ENCODE measurements at places on chromosomes 3 and 15. TPM values are rescaled to one million over a fixed set of nuclear protein-coding genes. Genes with fewer than 3 reads are reported as not detected.

DNA sequence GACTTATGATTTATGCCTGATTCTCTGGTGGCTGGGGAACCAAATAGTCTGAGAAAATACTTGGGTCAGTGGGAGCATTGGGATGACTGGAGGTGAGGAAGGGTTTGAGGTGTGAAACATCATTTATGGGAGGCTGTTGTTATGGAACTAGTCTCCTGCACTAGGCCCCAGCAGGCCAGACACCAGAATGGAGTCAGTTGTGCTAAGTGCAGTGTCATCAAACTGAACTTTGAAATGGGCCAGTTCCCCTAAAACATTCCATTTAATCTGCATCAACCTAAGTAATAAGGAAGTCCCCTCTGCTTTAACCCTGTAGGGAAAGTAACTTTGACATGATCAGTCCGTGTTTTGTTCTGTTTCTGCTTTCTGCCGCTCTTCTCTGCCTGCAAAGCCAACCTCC, 44.9 kb upstream of the KLHL25 start:
- DNase-seq, result no peak
- peak overlapping the region; percentile 38 for H3K27ac ChIP-seq
- no peaks in the 10 kb centered on the region for H3K36me3 ChIP-seq
- H3K4me3 ChIP-seq, result no peak overlapping the region
- H3K27me3 ChIP-seq, result no peaks in the 10 kb centered on the region
- peaks cover 9% of the 10 kb centered on the region for H3K4me1 ChIP-seq

DNA sequence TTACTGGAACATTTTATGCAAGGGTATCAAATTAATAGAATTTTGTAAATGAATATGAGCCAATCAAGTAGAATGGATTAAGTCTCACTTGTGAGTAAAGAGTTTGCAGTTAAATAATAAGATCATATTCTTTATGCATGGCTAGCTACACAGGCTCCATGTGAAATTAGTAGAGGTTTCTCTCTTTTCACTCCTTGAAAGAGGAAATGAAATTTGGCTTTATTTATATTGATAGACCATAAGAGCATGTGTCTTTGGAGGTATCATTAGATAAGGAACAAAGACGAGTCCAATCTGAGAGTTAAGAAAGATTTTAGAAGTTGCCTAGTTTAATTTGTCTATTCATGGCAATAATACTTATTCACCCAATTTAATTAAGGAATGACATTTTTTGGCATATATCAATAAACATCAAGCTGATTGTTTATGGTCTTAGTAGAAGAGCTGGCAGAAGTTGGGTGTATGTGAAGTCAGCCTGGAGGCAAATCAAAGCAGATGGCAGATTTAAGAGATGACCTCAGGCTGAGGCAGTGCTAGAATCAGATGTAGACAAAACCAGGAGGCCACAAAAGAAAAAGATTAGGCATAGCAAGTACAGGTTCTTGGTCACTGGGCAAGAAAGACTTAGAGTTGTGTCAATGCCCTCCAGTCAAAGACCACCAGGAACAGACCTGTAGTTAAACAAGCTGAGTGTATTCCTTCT, 406.5 kb upstream of the ARHGEF26 start:
- H3K27me3 ChIP-seq, result no peaks in the 10 kb centered on the region
- H3K27ac ChIP-seq, result no peak overlapping the region
- H3K4me1 ChIP-seq, result no peaks in the 10 kb centered on the region
- no peak for DNase-seq
- no peaks in the 10 kb centered on the region for H3K36me3 ChIP-seq

DNA sequence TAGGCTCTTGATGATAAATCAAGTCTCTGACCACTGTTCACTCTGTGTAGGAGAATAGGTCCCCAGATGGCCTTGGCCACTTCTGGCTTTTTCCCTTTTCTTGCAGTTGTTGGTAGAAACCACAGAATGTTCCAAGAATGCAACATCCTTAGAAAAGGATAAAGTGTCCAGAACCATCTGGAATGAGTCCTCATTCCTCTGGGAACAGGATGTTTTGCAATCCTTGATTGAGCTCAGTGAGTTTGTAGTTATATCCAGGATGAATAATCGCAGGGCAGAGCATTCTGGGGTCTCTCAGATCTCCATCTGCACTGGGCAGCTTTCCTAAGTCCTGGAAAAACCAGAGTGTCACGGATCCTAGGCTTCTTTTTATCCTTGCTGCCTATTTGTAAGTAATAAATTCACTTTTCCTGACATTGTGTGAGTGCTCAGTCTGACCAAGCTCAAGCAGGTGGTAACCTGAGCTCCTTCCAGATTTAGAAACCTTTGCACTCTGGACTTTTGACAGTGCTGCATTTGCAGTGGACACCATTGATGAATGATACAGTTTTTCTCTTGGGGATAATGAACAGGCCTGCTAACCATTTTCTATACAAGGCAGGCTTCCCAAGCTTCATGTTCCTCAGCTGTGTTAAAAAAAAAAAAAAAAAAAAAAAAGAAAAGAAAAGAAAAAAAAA, 1028.6 kb downstream of the OTOL1 start:
- DNase-seq, result peak; percentile 21
- H3K27ac ChIP-seq, result no peak overlapping the region
- no peaks in the 10 kb centered on the region for H3K36me3 ChIP-seq
- no peak overlapping the region for H3K4me3 ChIP-seq
- H3K27me3 ChIP-seq, result no peaks in the 10 kb centered on the region
- no peaks in the 10 kb centered on the region for H3K4me1 ChIP-seq

GRCh38 chr3:122451371-122451770, 35.5 kb upstream of the WDR5B start:
- no peaks in the 10 kb centered on the region for H3K4me1 ChIP-seq
- no peak overlapping the region for H3K4me3 ChIP-seq
- peaks cover 10% of the 10 kb centered on the region for H3K36me3 ChIP-seq
- no peaks in the 10 kb centered on the region for H3K27me3 ChIP-seq
- no peak for DNase-seq

- H3K27ac ChIP-seq, result no peak overlapping the region
- peaks cover 3% of the 10 kb centered on the region for H3K4me1 ChIP-seq
- no peak for DNase-seq
- H3K27me3 ChIP-seq, result no peaks in the 10 kb centered on the region
- no peaks in the 10 kb centered on the region for H3K36me3 ChIP-seq
Observed at GRCh38 chr15:35320158-35320780, 225.7 kb downstream of the DPH6 start.

DNA sequence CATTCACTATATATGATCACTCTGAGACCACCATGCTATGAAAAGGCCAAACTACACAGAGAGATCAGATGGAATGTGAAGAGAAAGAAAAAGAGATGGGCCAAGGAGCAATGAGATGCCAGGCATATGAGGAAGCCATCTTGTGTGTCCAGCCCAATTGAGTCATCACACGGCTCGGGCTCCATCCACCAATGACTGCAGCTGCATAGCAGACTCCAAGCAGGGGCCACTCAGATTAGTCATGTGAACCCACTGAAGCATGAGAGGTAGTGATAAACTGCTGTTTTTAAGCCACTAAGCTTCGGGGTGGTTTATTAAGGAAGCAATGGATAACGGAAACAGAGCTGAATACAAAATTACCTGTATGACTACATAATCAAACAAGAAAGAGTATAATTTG, 185.9 kb downstream of the SUCLG2 start:
- H3K36me3 ChIP-seq, result no peaks in the 10 kb centered on the region
- DNase-seq, result no peak

- no peaks in the 10 kb centered on the region for H3K27me3 ChIP-seq
- no peak overlapping the region for H3K4me3 ChIP-seq
- H3K4me1 ChIP-seq, result no peaks in the 10 kb centered on the region
Observed at GRCh38 chr15:32035285-32035684, 5.0 kb downstream of the CHRNA7 start.

DNA sequence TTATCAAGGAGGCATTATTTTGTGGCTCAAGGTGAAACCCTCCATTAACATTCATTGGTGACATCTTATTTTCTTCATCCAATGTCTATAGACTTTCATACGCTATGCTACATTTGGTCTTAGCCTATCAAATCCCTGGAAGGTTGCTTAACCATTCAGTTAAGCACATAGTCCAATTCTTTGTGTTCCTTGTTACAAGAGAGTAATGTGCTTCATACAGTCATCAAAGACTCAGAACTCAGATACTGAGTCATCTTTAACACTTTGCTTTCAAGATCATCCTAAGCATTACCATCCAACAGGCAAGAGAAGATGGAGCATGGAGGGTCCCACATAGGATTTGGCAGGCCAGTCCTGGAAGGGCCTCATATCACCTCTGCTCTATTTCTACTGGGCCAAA, 1202.1 kb downstream of the ROBO1 start:
- no peak for DNase-seq
- H3K4me3 ChIP-seq, result no peak overlapping the region
- no peaks in the 10 kb centered on the region for H3K4me1 ChIP-seq
- no peak overlapping the region for H3K27ac ChIP-seq
- H3K36me3 ChIP-seq, result no peaks in the 10 kb centered on the region

- H3K27me3 ChIP-seq, result no peaks in the 10 kb centered on the region
- no peak for DNase-seq
- H3K36me3 ChIP-seq, result no peaks in the 10 kb centered on the region
- no peak overlapping the region for H3K4me3 ChIP-seq
Observed at GRCh38 chr15:33304924-33305323, 5.8 kb upstream of the RYR3 start.

DNA sequence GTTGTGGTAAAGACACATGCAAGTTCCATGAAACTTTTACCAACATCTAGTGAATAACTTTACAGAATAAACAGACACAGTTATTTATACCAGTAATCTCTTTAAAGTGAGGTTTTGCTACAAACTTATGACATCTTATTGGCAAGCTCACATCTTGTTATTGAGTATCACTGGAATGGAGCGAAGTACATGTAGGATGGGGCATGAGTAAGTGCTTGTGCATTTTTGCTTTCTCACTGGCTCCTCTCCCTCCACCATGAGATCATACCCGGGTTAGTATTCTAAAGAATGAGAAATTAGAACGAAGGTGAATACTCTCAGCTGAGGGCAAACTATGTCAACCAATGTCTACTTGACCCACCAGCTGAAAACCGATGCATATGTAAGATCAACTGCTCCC, 193.3 kb upstream of the ZNF717 start:
- no peak overlapping the region for H3K4me3 ChIP-seq
- no peaks in the 10 kb centered on the region for H3K36me3 ChIP-seq
- no peaks in the 10 kb centered on the region for H3K4me1 ChIP-seq
- H3K27me3 ChIP-seq, result no peaks in the 10 kb centered on the region

DNA sequence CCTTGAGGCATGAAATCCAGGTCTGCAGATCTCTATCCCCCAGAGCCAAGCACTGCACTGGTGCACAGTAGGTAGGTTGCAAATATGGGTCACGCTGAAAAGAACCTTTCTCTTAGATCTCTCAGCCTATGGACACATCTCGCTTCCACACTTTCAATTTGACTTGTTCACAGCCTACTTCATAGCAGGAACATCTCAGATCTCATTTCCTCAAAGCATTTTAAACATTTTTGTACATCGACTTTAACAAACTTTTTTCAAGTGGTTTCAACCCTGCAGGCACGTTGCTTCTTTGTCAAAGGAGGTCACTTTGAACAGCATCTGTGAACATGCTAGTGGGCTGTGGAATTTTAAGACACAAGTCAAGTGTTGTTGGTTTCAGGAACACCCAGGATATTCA, 76.0 kb downstream of the SLC12A8 start:
- H3K36me3 ChIP-seq, result no peaks in the 10 kb centered on the region
- no peaks in the 10 kb centered on the region for H3K27me3 ChIP-seq
- no peak for DNase-seq
- H3K4me3 ChIP-seq, result no peak overlapping the region
- H3K27ac ChIP-seq, result no peak overlapping the region

- H3K27ac ChIP-seq, result peak overlapping the region; percentile 62
- no peak overlapping the region for H3K4me3 ChIP-seq
- no peaks in the 10 kb centered on the region for H3K36me3 ChIP-seq
- H3K27me3 ChIP-seq, result no peaks in the 10 kb centered on the region
- no peak for DNase-seq
Observed at GRCh38 chr3:66482018-66482404, 18.8 kb downstream of the LRIG1 start.

DNA sequence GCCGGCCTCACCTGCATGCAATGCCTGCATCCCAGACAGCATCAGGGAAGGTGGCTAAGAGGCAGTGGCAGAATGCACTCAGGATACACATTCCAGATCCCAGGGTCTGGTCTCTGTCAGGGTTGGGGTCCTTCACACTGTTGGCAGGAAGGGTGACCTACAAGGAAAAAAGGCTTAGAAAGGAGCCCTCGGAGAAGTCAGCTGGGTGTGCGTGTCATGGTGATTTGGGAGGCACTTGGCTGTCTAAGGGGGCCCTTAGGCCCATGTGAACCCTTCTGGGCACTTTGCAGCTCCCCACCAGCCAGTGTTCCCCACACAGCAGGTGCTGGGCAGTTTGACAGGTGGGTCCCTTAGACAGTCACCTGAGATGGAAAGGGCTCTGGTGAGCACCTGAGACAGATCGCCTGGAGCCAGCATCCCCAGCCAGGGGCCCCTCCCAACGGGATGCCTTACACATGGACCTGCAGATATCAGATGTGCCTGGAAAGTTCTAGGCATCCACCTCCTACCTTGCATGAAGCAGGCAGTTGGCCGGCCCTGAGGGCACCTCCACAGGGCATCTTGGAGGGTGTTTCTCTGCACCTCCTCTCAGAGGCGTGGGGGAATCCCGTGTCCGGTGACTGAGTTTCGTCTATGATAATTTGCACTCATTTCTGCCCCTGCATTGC, 131.6 kb downstream of the LRRK1 start:
- no peak overlapping the region for H3K27ac ChIP-seq
- DNase-seq, result peak; percentile 15
- no peak overlapping the region for H3K4me3 ChIP-seq
- no peaks in the 10 kb centered on the region for H3K4me1 ChIP-seq
- H3K36me3 ChIP-seq, result peaks cover 13% of the 10 kb centered on the region
- no peaks in the 10 kb centered on the region for H3K27me3 ChIP-seq

GRCh38 chr3:147218965-147219364, 187.4 kb downstream of the ZIC4 start:
- H3K27ac ChIP-seq, result no peak overlapping the region
- H3K27me3 ChIP-seq, result no peaks in the 10 kb centered on the region
- H3K4me3 ChIP-seq, result no peak overlapping the region
- no peaks in the 10 kb centered on the region for H3K4me1 ChIP-seq

DNA sequence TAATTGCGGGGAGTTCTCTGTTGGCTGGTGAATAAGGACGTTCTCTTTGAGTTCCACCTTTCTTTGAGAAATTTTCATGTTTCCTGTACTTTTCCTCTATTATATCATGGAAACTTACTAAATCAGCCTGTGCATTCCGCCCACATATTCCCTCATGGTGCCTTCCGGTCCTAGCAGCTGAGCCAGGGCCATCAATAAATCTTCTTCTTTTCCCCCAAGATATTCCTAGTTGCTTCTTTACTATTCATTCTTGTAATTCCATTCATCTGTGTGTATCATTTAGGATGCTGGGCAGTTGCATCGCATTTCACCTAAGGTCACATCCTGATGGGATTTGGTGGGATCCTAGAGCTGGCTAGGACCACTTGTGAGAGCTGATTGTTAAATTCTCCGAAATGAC, 139.2 kb downstream of the RBMS3 start:
- H3K36me3 ChIP-seq, result no peaks in the 10 kb centered on the region
- no peak for DNase-seq
- H3K4me3 ChIP-seq, result no peak overlapping the region
- H3K4me1 ChIP-seq, result no peaks in the 10 kb centered on the region
- no peak overlapping the region for H3K27ac ChIP-seq

Gene CEP152
- 11.8 TPM for total RNA-seq

Gene GALNT15
- total RNA-seq, result 4.5 TPM

Gene SLC9C1
- total RNA-seq, result 0.13 TPM

Gene SH2D7
- total RNA-seq, result 1.6 TPM

Gene SERINC4
- total RNA-seq, result 0.21 TPM

Gene CCR9
- not detected for total RNA-seq

Gene GOLGA8K
- total RNA-seq, result 0.24 TPM

Gene MEGF11
- total RNA-seq, result not detected

Gene DPPA2
- not detected for total RNA-seq

Gene DIPK2A
- 21.4 TPM for total RNA-seq

Gene FETUB
- 0.27 TPM for total RNA-seq

Gene PP2D1
- total RNA-seq, result not detected

Gene SYNPR
- not detected for total RNA-seq

Gene GOLGA8G
- not detected for total RNA-seq
